ENCODE measurements at places on chromosomes 2 and 18. TPM values are rescaled to one million over a fixed set of nuclear protein-coding genes. Genes with fewer than 3 reads are reported as not detected.

ALPI gene
- total RNA-seq = not detected

WDR75 gene
- total RNA-seq = 40.0 TPM

RAX gene
- total RNA-seq = not detected

RAB6C gene
- total RNA-seq = not detected

KCNG2 gene
- not detected for total RNA-seq

EFR3B gene
- 14.7 TPM for total RNA-seq

HOXD9 gene
- total RNA-seq = 1.7 TPM

FTCDNL1 gene
- total RNA-seq = 3.2 TPM

RGPD6 gene
- 7.3 TPM for total RNA-seq

CEP192 gene
- 8.6 TPM for total RNA-seq

ATG16L1 gene
- total RNA-seq = 47.0 TPM

TXNDC2 gene
- total RNA-seq = 0.10 TPM

HOXD12 gene
- not detected for total RNA-seq

Data from A549 treated with CORT108297 at 1 μM for 4 hours (cell line).